ENCODE measurements at places on chromosomes 6 and 20.

- DNase-seq: no peak
These were observed 312.4 kb upstream of the ECI2 start for GRCh38 chr6:4447639-4448330.

DNA sequence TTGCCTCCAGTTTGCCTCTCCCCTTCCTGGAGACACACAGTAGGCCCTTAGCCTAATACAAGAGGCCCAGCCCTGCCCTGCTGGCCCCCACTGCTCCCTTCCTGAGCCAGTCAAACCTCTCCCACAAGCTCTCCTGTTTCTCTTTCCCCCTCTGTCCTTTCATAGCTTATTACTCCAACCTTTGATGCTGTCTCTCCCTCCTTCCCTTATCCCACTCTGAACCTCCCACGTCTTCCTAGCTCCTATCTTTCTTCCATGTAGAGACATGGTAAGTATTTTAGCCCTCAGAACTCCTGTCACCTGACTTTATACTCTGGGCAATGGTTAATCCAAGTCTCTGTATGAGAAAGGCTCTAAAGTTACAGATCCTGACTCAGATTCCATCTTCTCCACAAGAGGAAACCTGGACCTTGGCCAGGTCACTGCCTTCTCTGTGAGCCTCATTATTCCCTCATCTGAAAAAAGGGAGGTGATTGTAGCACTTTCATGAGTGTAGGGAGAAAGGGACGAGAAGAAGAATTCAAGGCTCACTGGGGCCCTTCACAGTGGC is 6.7 kb downstream of the TGIF2 start:
- DNase-seq: peak; percentile 33

- DNase-seq: peak; percentile 73
These were observed 30.3 kb downstream of the TBPL1 start for GRCh38 chr6:133983099-133983939.

DNA sequence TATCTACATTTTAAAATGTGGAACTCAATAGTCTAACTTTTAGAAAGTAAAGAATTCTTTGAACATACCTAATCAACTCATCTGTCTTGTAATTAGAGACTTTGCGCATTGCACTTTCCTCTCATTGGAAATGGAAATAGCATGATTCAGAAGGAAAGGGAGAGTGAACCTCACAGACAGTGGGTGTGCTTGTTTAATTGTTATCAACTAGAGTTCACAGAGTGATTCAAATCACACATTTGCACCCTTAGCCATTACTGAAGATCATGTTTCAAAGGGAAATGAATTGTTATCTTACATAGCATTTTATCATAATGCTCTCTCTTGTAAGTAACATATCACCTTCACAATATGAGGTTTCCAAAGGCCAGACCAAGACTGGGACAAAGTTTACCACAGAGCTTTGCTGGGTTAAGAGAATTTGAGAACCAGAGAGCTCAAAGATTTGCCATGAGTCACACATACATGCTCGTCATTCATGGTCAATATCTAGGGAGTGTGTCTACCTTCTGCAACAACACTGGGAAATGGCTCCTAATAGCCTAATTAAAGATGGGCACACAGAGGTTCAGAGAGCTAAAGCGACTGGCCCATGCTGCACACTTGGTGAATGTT is 21.5 kb downstream of the GSTA3 start:
- no peak for DNase-seq

DNA sequence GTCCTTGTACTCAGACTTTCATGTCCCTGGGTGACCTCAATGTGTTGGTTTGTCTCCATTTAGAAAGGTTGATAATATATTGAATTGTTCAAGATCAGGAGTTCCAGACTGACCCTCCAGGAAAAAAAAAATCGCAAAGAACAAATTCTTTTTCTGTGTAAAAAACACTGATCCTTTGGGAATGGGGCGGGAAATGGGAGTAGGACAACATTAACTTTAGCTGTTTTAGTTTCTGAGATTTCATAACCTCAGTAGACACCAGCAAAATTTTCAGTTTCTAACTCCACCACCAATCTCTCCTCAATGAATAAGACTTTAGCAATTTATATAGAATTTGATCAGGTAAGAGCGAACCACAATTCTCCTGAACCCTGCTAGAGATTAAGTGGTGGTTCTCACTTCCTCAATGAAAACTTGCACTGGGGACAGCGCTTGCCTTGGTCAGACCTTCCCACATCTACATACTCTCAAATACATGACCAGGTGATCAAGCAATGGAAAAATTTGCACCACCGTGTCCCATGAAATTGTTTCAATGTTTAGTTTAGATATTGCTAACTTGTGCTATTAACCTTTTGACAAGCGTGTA is 231.2 kb upstream of the PLN start:
- DNase-seq: no peak

- no peak for DNase-seq
These were observed 25.2 kb upstream of the MLN start for GRCh38 chr6:33828764-33829731.

- peak; percentile 16 for DNase-seq
These were observed 131.3 kb downstream of the GJA10 start for GRCh38 chr6:90025523-90026061.

DNA sequence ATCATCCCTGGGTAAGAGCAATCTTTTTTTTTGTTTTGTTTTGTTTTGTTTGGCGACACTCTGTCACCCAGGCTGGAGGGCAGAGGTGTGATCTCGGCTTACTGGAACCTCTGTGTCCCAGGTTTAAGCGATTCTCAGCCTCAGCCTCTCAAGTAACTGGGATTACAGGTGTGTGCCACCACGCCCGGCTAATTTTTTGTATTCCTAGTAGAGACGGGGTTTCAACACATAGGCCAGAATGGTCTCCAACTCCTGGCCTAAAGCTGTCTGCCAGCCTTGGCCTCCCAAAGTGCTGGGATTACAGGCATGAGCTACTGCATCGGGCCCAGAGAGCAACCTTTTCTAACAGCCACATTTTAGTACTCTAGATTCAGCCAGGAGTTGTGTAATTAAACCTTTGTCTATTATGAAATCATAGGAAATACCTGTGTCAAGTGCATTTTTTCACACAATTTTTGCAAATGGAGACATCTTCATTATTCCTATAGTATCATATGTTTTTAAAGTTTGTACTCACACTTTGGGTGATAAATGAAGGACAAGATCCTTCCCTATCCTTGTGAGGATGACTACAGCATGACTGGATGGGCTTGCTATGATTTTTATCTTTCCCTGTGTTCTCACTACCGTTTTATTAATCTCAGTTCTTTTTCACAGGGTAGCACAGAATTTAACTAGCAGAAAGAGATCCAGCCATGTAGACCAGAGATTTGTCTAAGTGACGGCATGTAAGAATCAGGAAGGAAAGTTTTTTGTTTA is 82.6 kb downstream of the OR2B2 start:
- DNase-seq: no peak

DNA sequence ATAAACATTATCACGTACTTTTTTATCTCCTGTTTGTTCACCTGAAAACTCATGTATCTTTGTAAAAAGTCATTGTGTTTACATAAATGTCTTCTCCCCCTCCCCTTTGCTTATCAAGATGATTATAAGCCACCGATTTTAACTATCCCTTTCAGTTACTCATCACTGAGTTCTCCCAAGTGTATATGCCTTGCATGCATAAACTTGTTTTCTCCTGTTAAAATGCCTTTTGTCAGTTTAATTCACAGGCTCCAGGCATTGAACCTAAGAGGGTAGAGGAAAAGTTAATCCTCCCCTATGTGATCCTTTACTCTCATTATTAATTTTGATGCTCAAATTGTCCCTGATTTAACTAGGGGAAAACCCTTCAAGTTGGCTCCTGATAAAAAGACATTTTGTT is 24.2 kb downstream of the ANKEF1 start:
- no peak for DNase-seq

DNA sequence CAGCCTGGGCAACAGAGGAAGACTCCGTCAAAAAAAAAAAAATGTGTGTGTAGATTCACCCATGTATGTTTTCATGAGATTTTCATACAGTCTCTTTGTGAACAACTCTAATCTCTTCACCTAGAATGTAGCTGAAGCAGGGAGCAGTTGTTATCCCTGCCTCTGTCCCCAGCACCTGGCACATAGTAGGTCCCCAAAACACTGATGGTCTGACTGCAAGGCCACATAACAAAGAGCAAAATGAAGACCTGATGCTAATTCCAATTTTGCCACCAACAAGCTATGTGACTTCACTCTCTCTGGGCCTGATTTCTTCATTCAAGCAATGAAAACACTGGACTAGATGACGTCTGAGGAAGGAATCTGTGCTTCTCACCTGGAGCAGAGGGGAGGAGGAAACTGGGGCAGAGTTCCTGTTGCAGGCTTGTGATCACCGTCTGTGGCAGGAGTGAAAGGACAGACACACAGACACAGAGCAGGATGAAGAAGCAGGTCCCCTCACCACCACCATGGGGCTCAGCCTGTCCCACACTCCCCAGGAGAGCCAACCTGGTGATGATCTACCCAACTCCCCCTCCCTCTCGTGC is 4.6 kb downstream of the SLC44A4 start:
- no peak for DNase-seq

DNA sequence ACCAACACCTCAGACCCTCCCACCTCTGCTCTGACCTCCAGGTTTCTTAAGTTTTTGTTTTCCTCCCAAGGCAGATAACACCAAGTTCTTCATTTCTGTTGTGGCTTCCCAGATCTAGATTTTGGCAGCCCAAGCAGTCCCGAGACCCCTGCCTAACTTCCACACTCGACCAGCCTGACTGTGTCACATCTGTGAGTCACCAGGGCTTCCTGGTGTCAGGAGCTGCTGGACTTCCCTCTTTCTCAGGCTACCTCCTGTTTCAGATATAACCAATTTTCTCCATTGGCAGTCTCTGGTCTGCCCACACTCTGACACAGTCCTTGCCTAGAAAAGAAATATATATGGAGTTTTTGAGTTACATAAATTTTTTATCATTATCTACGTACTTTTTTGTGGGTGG is 46.1 kb upstream of the CCN6 start:
- DNase-seq: no peak

DNA sequence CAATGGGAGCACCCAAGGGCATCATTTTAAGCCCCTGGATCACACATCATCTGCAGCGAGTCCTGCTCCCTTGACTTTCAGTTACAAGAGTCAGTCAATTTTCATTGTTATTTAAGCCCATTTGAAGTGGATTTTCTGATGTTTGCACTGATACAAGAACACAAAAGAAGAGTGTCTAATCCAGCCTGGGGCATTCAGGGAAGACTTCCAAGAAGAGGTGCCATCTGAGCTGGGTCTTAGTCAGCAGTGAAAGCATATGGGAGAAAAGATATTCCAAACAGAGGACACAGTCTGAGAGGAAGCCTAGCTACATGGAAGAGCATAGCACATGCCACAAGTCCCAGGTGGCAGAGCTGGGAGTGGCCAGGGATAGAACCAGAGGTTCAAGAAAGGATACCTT is 10.4 kb upstream of the FOXP4 start:
- DNase-seq: no peak

GRCh38 chr20:699811-700338 is 24.3 kb upstream of the SCRT2 start:
- DNase-seq: no peak

DNA sequence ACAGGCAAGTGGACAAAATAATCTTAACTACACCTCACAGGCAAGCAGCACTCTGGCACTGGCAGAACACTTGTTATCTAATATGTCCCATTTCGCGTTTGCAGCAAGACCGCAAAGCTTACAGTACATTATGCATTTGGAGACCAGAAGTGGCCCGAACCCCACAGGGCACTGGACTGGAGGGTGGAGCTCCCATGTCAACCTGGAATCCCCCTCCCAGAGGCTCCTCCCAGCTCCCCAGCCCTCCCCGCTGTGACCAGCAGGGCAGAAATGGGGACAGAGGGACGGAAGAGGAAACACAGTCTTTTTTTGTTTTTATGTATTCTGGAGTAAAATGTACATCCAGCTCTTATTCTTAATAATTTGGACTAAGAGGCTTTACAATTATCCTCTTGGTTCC is 263.7 kb downstream of the SMOC2 start:
- DNase-seq: no peak

DNA sequence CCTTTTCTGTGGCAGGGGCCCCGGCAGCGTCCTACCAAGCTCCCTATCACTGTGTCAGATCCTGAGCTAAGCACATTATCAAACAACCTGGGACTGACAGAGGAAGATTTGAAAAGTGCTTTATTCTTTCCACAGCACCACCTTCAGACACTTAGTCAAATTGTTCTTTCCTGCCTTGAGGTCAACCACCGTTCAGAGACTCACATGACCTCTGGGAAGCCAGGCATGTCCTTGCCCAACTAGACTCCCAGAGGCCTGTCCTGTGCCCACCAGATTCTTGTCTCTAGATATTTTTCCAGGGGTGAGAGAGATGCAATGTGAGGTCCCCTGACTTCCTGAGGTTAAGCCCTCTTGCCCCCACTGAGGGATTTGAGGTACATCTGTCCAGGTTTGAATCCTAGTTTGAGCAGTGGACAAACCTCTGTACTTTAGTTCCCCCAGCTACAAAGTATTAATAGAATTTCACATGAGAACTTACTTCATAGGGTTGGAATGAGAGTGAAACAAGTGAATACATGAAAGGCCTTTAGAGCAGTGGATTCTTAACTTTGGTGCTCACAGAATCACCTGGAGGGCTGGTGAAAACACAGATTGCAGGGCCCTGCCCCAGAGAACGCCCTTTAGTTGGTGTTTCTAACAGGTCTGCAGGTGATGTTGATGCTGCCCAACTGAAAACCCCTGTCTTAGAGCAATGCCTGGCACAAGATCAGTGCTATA is 179.8 kb downstream of the CLIC5 start:
- no peak for DNase-seq

DNA sequence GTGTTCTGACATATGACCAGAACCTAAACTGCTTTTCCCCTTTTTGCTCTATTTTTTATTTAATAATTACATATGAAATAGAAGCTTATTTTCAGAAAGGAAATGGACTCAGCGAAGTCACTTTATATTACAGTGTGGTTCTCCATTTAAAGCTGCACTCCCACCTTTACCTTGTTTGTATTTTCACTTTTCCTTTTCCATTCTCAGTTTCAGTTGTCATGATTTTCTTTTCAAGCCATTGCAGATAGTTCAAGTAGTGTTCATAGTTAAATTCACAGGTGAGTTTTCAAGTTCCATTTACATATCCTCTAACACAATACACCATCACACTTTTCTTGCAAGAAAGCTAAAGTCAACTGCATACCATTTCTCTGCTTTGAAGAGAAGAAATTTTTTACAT is 400.2 kb downstream of the HACE1 start:
- no peak for DNase-seq

GRCh38 chr6:24907919-24908649 is 27.7 kb downstream of the RIPOR2 start:
- no peak for DNase-seq

DNA sequence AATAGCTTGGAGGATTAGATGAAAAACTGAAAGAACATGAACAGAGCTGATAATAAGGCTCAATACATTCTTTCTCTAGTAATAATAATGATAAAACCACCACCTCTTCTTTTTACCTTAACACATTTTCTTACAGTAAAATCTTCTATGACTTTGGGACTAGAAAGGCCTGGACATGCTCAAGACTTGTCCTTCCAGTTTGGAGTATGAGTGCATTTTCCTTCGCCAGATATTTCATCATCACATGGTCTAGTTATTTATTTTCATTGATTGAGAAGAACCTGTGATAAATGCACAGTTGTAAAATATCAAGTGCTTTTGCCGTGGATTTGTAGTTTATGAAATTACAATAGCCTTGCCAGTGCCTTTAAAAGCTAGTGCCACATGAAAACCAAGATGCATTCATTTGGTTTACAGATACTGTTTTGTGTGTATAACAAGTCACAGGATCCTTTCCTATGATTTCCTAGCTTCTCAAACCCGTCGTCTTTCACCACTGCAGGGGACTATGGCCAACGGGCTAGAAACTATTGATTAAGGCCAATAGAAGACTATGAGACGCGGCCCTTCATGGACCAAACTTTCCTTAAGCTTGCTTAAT is 200.2 kb upstream of the ZNF217 start:
- DNase-seq: no peak

- DNase-seq: no peak
These were observed 78.2 kb downstream of the TSHZ2 start for GRCh38 chr20:53050338-53050737.

Measured in RCC 7860 (cell line).